ENCODE measurements at places on chromosomes 4 and X.
A peak's percentile ranks its signal among the peaks of the same experiment; 100 is the strongest.

- DNase-seq: peak; percentile 8
- no peaks in the 10 kb centered on the region for H3K36me3 ChIP-seq
- no peaks in the 10 kb centered on the region for H3K27me3 ChIP-seq
- no peak overlapping the region for H3K4me3 ChIP-seq
- peaks cover 12% of the 10 kb centered on the region for H3K4me1 ChIP-seq
- peak overlapping the region; percentile 55 for H3K27ac ChIP-seq
Measured at GRCh38 chr4:100420571-100420970, 97.3 kb downstream of the EMCN start.

DNA sequence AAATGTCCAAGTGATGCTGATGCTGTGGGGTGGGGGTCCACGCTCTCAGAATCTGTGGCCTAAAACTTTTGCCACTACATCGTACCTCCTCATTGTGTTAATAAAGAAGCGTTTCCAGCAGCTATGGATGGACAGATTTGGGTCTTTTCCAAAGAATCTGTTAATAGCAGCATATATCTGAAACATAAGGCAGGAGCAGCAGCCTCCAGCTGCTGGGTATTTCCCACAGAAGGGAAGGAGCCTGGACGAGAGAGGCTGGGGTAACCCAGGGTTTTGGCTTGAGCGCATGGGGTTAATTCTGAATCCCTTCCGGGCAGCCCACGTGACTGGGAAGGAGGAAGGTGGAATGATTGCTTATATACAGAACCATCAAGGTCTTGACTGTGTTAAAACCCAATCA lies 332.4 kb downstream of the BCOR start:
- no peak for DNase-seq
- H3K27ac ChIP-seq: no peak overlapping the region
- H3K4me3 ChIP-seq: no peak overlapping the region
- H3K36me3 ChIP-seq: no peaks in the 10 kb centered on the region
- H3K4me1 ChIP-seq: peaks cover 13% of the 10 kb centered on the region
- H3K27me3 ChIP-seq: no peaks in the 10 kb centered on the region

DNA sequence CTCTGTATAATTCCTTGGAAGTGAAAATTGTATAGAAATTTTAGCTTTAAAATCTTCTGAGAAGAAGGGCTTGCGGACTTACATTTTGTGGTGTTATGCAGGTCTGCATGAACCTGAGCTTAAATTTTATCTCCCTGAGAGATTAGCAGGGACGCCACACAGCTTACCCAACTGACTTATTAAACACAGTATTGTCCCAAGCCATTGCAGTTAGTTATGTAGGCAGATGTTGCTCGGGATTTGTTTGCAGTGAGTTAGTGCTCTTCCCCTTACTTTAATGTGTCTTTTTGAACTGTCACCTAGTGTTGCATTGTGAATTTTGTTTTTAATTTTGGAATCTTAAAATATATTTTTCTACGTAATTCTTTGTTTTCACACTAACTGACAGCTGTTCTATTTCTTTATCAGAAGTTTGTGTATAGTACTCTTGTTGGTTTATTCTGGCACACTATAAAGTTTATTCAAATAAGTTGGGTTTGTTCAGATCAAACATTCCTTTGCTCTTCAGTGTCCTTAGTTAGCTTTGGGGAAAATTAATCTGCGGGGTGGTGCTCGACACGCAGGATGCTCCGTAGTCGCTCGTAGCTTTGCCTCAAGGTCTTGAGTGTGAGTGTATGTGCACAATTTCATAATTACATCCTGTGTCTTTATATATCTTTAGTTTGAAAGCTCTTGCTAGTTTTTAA lies 145.4 kb downstream of the STIM2 start:
- H3K27ac ChIP-seq: no peak overlapping the region
- no peak overlapping the region for H3K4me3 ChIP-seq
- peaks cover 21% of the 10 kb centered on the region for H3K4me1 ChIP-seq
- no peaks in the 10 kb centered on the region for H3K27me3 ChIP-seq
- no peak for DNase-seq
- no peaks in the 10 kb centered on the region for H3K36me3 ChIP-seq

DNA sequence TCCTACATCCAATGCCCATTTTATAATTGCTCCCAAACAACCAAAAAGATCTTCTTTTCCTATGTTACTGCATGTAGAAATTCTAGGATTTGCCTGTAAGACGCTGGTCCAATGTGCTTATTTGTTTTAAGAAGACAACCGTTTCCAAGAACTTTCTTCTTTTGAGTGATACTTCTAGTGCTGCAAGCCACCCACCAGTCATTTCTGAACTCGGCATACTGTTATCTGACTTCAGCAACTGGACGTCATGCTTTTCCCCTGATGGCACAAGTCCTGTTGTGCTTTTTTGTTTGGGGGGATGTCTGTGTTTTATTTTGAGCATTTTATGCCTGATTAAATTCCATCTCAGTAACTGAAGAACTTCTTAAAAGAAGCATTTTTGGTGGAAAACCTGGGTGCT lies 16.0 kb upstream of the RAP1GDS1 start:
- H3K27ac ChIP-seq: no peak overlapping the region
- H3K36me3 ChIP-seq: no peaks in the 10 kb centered on the region
- H3K4me1 ChIP-seq: no peaks in the 10 kb centered on the region
- DNase-seq: no peak

GRCh38 chr4:176090115-176090514 lies 24.5 kb downstream of the WDR17 start:
- no peak overlapping the region for H3K27ac ChIP-seq
- H3K4me3 ChIP-seq: no peak overlapping the region
- no peaks in the 10 kb centered on the region for H3K4me1 ChIP-seq
- no peaks in the 10 kb centered on the region for H3K27me3 ChIP-seq
- no peak for DNase-seq
